ENCODE measurements at places on chromosomes 3 and 15.

- DNase-seq: no peak
These were observed 50.6 kb upstream of the AKAP13 start for GRCh38 chr15:85329561-85330422.

DNA sequence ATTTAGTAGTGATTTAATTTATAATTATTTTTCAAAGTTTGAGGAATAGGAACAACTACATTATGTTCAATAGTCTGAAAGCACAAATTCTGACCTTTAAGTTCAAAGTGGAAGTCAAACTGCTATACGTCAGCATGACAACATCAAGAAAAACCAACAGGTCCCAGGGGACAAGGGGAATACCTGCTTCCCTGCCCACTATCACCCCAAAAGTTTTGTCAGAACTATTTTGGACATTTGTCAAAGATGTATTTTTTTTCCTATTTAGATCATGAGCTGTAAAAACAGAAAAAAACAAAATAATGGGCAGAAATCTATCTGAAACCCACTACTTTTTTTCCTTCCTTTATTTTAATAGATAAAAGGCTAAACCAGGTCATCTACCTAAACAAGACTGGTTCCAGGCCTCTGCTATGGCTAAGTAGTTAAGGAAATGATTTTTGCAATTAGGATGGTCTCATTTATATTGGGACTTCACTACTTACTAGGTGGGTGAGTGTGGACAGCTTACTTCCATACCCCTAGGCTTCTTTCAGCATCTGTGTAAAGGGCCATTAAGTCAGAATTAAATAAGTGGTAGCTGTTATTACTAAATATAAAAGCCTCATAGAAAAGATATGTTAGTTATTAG, 746.3 kb downstream of the FHIT start:
- DNase-seq: no peak

GRCh38 chr3:16239086-16239770, 25.5 kb downstream of the DPH3 start:
- DNase-seq: no peak

GRCh38 chr3:73584873-73585272, 39.9 kb downstream of the PDZRN3 start:
- no peak for DNase-seq

- no peak for DNase-seq
These were observed 44.6 kb downstream of the ZBTB38 start for GRCh38 chr3:141412936-141413354.

DNA sequence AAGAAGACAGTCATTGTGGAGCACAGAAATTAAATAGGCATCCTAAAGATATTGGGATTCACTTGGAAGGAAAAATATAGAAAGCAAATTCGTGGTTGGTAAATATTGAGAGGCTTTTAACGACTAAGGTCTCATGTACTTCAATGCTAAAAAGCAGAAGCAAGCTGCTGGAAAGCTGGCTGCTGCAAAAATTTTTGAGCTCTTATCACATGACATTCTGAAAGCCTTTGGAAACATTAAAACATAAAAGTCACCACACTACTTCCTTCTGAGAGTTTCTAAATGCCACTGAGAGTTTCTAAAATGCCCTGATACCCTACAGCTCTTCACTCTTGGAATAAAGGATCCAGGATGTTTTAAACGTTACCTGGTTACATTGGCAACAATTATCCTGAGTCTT, 39.0 kb upstream of the CBLB start:
- DNase-seq: no peak

- no peak for DNase-seq
These were observed 19.4 kb upstream of the IL20RB start for GRCh38 chr3:136938334-136938733.

GRCh38 chr15:94098921-94099573, 132.3 kb upstream of the MCTP2 start:
- no peak for DNase-seq

- DNase-seq: no peak
These were observed 185.9 kb upstream of the LINGO1 start for GRCh38 chr15:77818484-77819047.

GRCh38 chr15:57923750-57924149, 141.8 kb downstream of the ALDH1A2 start:
- DNase-seq: no peak

DNA sequence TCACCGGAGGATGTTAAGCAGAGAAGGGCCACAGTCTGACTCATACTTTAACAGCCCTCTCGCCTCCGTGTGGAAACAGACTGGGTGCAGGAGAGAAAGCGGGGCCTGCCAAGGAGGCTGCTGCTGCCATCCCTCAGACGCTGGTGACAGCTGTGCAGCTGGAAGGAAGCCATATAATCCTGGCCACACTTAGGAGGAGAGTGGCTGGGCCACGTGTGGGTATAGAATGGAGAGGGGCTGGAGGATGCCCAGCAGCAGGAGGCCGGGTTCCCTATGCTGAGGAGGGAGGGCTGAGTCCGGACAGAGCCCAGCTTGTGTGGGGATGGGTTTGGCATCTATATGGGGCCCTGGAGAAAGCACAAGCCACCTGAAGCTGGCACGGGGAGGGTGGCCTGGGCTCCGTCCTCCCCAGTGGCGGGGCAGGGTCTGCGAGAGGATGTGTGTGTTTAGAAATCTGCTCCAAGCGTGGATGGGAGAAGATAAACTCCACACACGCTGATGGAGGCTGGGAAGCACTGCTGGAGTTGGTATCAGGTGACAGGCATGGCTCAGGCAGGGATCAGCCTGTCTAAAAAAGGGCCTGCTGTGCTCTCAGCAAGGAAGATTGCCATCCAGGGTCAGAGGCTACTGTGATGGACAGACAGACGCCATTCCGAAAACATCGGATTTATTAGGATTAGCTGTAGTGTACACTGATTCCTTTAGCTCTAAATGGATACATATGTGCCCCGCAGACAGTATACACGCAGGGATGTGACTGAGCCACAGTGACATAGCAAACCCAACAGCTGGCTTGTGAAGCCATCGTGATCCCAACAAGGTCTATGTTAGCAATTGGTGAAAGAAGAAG, 15.9 kb downstream of the ABTB1 start:
- no peak for DNase-seq

GRCh38 chr3:195240939-195241338, 30.0 kb downstream of the XXYLT1 start:
- DNase-seq: no peak

GRCh38 chr15:58362262-58362922, 69.4 kb upstream of the LIPC start:
- no peak for DNase-seq

DNA sequence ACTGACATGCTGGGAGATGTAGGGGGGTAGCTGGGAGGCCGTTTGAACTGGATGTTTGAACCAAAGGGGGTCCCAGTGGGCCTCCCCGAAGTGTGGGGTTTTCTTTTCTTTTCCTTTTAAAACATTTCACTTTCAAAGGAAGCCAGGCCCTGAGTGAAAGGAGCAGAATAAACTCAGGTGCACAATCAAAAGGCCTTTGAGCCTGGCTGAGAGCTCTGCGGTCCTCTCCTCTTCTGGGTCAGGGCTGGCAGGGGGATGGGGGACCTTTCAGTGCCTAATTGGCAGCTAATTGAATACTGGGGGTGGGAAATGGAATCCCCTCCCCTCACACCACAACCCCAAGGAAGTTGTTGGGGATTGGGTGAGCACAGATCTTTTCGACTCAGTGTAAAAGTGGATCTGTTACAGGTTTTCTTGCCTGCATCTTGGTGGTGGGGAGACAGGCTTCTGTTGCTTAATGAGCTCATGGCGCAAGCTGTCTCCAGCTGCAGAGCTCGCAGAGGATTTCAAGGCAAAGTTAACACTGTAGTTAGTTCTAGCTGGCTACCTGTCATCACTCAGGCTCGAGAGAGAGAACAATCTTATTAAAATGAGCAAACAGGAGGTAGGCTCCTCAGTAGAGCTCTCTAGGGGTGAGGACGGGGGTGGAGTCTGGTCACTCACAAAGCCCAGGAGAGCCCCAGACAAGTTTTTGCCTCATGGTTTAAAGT, 132.6 kb downstream of the RAB11A start:
- no peak for DNase-seq

- no peak for DNase-seq
These were observed 6.6 kb downstream of the MAP2K5 start for GRCh38 chr15:67548862-67549651.

GRCh38 chr3:157442729-157443128, 6.1 kb downstream of the PTX3 start:
- no peak for DNase-seq

DNA sequence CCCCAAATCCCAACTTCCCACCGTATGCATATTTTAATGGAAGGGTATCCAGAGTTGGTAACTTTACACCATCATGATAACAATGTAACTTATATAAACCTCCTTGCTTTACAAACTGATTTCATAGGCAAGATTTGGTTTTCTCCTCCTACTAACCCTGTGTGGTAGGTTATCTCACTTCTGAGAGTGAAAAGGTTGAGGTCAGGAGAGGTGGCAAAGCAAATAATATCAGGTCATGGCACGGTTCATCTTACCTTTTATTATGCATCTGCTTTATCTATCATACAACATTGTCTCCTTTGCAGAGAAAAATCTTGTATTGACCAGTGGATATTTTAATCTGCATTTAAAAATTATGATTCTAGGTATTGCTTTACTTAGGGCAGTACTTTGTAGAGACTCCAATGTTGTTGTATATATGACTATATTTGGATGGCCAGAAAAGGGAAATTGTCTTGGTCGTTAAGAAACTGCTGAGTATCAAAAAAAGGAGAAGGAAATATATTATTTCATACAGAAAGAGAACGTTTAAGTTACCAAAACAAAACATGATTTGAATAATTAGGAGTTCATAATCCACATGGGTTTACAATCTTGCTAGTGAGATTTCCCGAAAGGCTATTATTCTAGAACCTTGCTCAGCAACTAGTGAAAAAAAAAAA, 30.4 kb downstream of the NFKBIZ start:
- DNase-seq: no peak

DNA sequence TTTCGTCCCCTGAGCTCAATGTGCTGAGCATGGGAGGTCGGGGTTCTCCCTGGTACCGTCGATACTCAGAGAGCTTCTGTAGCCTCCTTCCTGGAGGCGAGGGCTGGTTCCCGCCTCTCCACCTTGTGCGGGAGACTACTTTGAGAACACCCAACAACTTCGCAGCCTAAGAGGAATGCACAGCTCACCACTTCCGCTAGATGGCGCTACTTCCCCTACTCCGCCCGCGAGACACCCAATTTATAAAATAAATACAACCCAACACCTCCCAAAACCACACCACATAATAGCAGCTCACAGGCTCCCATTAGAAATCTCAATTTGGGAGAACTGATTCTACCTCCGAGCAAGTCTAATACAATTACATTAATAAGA, 1.2 kb downstream of the RGMA start:
- DNase-seq: peak; percentile 49

GRCh38 chr3:15470261-15470660, 42.9 kb downstream of the EAF1 start:
- DNase-seq: no peak

DNA sequence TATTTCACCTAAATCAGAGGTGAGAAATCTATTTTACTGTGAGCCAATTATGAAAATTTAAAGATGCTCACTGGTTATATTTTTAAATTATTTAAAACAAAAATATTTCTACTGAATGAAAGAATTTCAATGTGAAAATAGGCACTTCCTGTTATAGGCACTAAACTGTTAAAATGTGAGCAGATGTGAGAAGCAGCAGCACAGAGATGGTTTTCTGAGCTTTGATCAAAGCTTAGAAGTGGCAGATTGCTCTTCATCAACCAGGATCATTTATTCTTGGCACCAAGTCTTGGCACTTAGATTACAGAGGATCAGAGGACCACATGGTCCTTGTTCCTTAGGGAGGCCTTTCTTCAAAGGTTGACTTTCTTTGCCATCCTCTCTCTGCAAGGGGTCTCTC, 18.0 kb upstream of the TSC22D2 start:
- no peak for DNase-seq

DNA sequence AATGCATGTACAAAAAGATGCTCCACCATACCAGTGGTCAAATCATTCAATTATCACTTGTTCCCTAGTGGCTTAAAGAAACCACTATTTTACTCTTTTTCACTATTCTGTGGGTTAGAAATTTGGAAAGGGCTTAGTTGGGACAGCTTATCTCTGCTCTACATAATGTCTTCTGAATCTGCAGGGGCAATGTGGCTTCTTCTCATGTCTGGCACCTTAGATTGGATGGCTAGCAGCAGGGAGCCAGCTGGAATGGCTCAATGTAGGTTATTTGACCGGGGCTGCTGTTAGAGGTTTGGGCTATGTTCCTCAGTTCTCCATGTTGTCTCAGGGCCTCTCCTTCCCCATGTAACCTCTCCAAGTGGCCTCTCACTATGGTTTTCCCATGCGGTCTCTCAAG, 57.5 kb upstream of the EPHB1 start:
- no peak for DNase-seq

DNA sequence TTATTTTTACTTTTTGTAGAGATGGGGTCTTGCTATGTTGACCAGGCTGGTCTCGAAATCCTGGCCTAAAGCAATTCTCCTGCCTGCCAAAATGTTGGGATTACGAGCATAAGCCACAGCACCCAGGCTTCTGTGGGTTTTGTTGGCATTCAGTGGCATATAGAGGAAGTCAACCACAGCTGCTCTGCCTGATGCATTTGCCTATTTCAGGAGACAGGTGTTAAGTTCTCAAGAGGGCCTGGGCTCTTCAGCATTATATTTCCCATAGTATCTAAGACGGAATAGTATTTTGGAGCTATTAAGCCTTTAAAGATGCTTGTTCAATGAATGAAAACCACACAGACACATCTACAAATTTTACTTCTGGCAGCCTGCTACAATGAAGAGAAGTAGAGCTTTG, 73.5 kb upstream of the CSPG5 start:
- no peak for DNase-seq

All from NCI-H1930 (cell line).